SJSA1 (cell line): ENCODE measurements at places on chromosomes 4 and X. TPM values are rescaled to one million over a fixed set of nuclear protein-coding genes. Genes with fewer than 3 reads are reported as not detected.

The FSTL5 gene
- not detected in 2 replicates for total RNA-seq

The UCP1 gene
- not detected in 2 replicates for total RNA-seq

The CLNK gene
- not detected in 2 replicates for total RNA-seq

The MUC7 gene
- total RNA-seq = not detected in 2 replicates

The CPZ gene
- total RNA-seq = 130 and 165 TPM in 2 replicates

The SMAD1 gene
- total RNA-seq = 13.4 and 16.7 TPM in 2 replicates
